ENCODE measurements at places on chromosomes 1 and 21. TPM values are rescaled to one million over a fixed set of nuclear protein-coding genes. Genes with fewer than 3 reads are reported as not detected.

GRCh38 chr1:17635276-17635675, 95.8 kb downstream of the ARHGEF10L start:
- no peak for DNase-seq

DNA sequence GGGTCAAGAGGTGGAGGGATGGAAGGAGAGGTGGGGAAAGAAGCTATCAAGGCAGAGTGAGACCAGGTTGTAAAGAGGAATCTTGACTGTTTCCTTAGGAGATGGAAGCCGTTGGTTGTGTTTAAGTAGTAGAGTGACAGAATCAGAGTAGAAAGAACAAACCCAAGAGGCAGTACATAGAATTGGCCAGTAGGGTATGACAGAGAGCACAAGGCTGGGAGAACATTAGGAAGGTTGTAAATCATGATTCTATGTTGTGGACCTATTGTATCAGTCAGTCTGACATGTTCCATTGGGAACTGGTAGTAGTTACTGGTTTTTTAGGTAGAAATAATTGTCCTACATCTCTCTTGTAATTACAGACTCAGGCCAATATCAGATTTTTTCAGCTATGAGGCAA, 486.9 kb upstream of the USP24 start:
- DNase-seq: peak; percentile 51

GRCh38 chr1:61741711-61742619, at the start of gene PATJ:
Gene PATJ (plus strand): TSS chr1:61742480. CDS start chr1:61762893, 20,413 bp downstream.
- DNase-seq: peak; percentile 98

DNA sequence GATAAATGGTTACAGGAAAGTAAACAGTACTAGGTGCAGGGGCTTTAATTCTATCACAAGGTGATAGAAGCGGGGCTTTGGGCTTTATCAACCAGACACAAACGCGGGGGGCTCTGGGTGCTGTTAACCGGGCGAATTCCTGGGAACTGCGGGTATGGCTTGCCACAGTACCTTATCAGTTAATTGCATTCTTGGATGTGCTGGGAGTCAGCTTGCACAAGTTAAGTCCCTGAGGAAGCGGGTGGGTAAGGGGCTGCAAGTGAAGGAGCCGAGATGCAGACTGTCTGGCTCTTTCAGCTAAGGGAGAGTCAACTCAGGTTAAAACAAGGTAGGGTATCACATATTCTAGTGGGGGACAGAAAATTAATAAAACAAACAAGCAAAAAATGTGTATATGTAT, 661 bp downstream of the GBP4 start:
- DNase-seq: no peak

- DNase-seq: peak; percentile 89
Observed at GRCh38 chr1:29698033-29698432, 461.7 kb downstream of the PTPRU start.

GRCh38 chr1:177274687-177275211, 104.0 kb downstream of the BRINP2 start:
- no peak for DNase-seq

Gene GSTM2
- 10.8 TPM for total RNA-seq

Gene TNNT2
- total RNA-seq: not detected

Gene SYTL1
- 6.4 TPM for total RNA-seq

Gene KLHDC7A
- total RNA-seq: 11.2 TPM

Gene FAM78B
- 2.3 TPM for total RNA-seq

Gene CYP4A11
- total RNA-seq: not detected

Gene SPRR2G
- not detected for total RNA-seq

Gene PPIE
- 63.1 TPM for total RNA-seq

Gene TFF1
- 1.3 TPM for total RNA-seq
